ENCODE measurements at places on chromosomes 5 and 9.

DNA sequence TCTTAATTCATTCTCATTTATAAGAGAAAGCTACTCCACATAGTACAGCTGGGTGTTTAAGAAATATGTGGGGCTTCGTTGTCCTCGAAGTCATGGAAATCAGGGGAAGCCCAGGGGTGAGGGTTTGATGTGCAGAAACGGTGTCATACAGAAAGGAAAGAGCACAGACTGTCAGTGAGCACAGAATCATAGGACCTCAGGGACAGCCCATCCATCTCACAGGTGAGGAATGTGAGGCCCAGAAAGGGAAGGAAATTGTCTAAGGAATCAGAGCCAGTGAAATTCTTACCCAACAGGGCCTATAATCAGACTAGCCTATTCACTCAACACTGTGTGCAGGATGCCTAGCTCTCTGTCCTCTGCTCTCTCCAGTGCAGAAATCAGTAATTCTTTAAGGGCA, 535.6 kb downstream of the SPOCK1 start:
- DNase-seq = no peak

GRCh38 chr9:87501806-87502205, 4.1 kb downstream of the DAPK1 start:
- DNase-seq = no peak

DNA sequence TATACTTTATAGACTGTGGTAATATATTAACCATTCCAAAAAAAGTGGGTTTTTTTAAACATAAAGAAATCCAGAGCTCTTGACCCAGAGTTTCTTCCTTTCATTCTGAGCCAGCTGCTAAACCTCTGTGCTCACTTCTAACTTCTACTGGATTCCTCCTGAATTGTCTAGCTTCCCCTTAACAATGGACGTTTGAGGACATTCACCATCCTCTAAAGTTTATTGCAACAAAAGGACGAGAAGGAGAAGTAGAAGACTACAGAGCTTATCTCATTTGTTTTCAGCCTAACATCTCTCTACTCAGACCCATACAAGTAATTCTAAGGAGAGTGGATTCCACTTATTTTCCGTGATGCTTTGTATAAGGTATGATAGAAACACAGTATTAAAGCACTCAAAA, 284.2 kb downstream of the MAST4 start:
- no peak for DNase-seq

DNA sequence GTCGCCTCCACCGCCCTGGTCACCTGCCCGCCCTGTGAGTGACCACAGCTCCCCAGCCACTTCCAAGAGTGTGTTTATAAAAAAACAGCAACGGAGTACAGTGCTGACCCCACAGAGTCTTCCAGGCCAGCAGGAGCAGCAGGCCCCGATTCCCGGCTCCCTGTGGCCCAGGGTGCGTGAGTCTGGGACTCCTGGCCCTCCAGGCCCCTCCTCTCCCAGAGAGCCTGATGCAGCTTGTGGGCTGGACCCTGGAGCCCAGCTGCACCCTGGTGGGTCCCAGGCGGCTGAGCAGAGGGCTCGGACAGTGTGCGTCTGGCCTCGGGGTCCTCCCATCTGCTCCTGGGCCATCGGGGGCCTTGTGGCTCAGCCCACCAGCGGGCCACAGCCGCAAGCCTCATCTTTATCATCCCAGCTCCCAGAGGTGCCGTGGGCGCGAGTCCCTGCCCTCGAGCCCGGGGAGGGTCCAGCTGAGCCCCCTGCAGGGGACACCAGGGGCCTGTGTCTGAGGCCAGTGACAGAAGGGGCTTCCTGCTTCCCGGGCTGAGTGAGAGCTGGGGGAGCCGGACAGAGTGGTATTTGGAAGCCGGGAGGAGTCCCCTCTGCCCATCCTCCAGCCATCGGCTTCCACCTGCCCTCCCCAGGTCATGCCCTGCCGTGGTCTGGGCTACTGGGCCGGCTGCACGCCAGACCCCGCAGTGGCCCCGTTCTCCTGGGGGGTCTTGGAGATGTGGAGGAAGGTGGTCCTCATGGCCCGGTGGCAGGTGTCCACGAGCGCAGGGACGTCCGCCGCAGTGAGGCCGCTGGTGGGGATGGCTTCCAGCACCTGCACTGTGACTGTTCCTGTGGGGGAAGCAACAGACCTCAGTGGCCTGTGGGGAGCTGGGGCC, 10.6 kb downstream of the EGFL7 start:
- no peak for DNase-seq

DNA sequence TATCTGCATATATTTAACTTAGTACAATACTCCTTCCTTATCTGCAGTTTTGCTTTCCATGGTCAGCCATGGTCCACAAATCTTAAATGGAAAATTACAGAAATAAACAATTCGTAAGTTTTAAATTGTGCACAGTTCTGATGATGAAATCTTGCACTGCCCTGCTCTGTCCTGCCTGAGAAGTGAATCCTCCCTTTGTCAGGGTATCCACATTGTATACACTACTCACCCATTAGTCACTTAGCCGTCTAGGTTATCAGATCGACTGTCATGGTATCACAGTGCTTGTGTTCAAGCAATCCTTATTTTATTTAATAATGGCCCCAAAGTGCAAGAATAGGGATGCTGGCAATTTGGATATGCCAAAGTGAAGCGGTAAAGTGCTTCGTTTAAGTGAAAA, 8.3 kb upstream of the YTHDC2 start:
- no peak for DNase-seq

- DNase-seq = no peak
Observed at GRCh38 chr9:6147846-6148245, 67.8 kb upstream of the IL33 start.

- peak; percentile 87 for DNase-seq
Observed at GRCh38 chr5:10702040-10702629, 58.9 kb downstream of the DAP start.

- no peak for DNase-seq
Observed at GRCh38 chr9:133615606-133616188, 6.5 kb upstream of the FAM163B start.

- no peak for DNase-seq
Observed at GRCh38 chr5:141597394-141597793, 21.4 kb downstream of the DIAPH1 start.

DNA sequence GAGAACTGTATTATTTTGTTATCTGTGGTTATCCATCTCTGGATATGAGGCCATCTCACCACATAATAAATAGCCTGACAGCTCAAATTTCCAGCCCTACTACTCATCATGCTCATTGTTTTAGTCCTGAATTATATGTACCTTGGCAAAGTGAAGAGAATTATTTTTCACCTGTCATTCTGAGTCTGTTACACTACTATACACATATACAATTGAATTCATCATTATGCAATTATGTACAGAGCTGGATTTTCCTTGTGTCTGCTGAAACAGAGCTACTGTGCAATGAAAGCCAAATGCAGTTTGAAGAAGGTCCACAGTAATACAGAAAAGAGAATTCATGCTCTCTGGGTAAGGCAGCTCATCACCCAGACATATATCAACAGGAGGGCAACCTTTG, 28.5 kb downstream of the ESM1 start:
- no peak for DNase-seq

GRCh38 chr5:23012842-23013241, 159.7 kb upstream of the CDH12 start:
- no peak for DNase-seq

- no peak for DNase-seq
Observed at GRCh38 chr5:170300361-170301013, 2.9 kb upstream of the LCP2 start.

- DNase-seq = no peak
Observed at GRCh38 chr5:143166090-143166489, 237.4 kb downstream of the NR3C1 start.

DNA sequence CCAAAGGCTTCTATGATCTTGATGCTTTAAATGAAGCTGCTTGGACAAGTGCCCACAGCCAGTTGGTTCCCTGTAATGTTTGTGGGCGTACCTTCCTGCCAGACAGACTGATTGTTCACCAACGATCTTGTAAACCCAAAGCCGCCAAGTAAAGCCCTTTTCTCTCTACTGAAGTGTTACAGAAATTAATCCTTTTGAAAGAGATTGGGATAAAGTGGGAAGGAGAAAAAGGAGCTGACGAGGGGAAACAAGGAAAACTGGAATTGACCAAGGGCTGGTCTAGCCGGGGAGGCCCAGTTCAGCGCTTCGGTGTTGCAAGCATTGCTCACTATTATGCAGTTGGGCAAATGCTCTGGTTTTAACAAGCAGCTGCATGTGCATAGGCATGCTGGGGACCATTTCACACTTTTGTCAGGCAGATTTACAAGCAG, 53.2 kb downstream of the ZNF474 start:
- DNase-seq = peak; percentile 74

DNA sequence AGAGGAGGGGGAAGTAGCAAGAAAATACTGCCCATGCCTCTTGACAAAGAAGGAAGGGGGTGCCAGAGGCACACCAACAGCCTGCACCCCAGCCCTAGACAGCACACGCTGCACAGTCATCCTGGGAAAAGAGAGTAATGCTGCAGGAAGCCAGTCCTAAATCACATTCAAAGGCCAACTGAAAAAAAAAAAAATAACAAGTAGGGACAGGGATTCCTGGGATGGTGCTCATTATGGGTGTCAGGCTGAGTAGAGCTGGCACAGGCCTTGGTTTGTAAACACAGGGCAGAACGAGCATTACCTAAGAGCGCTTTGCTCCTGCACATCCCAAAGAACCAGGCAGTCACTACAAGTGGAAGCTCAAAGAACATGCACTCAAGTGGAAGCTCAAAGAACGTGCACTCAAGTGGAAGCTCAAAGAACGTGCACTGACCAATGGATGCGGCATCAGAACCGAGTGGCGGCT, 7.8 kb downstream of the RAPGEF1 start:
- no peak for DNase-seq

DNA sequence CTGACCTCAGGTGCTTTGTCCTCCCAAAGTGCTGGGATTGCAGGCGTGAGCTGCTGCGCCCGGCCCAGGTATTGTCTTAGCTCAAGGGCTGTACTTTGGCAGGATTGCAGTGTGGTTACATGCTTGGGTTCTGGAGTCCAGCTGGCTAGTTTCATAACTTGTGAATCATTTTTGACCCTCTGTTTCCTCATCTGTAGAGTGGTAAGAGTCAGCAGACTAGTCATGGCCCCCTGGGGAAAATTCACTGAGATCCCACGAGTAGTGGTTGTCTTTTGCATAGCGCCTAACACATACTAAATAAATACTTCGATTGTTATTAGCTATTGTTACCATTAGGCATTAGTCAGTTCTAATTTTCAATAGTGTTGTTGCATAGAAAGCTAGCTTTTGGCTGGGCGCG, 14.3 kb downstream of the PTPA start:
- DNase-seq = no peak

- DNase-seq = no peak
Observed at GRCh38 chr9:120761006-120761405, 32.2 kb downstream of the FBXW2 start.

- no peak for DNase-seq
Observed at GRCh38 chr5:178483620-178484019, 106.6 kb downstream of the COL23A1 start.

DNA sequence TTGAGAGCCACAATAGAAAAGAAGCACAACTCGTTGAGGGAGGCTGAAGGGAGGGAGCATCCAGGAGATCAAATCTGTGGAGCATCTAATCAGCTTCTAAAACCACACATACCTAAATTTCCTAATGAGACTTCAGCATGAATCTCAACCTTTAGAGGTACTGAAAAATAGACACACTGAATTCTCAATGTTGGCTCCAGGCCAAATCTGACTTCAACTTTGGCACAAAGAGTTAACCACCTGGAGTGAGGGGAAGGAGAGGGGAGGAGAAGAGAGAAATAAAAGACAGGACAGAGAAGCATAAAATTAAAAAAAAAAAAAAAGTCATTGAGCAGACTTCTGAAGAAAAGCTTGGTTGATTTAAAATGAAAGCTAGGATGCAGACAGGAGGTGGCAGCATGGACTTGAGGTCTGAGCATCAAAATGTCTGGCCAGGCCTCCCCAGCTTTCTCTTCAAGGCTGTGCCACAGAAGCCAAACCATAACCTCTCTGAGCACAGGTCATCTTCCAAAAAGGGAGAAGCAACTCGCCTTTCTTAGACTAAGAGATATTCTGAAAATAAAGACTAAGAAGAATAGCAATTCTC, 205.6 kb downstream of the DENND1A start:
- DNase-seq = no peak

- DNase-seq = no peak
Observed at GRCh38 chr9:97500263-97500662, 1.2 kb upstream of the TMOD1 start.

- DNase-seq = no peak
Observed at GRCh38 chr9:120983259-120983837, 56.8 kb upstream of the TRAF1 start.

GRCh38 chr9:37693260-37693659, 42.5 kb downstream of the FRMPD1 start:
- DNase-seq = no peak

- DNase-seq = no peak
Observed at GRCh38 chr5:107526-107925, 15.6 kb downstream of the PLEKHG4B start.

GRCh38 chr5:35041261-35041660, 6.5 kb downstream of the AGXT2 start:
- no peak for DNase-seq

- DNase-seq = no peak
Observed at GRCh38 chr5:83026516-83026915, 50.7 kb downstream of the TMEM167A start.

- no peak for DNase-seq
Observed at GRCh38 chr9:125863923-125864322, 116.8 kb downstream of the PBX3 start.

GRCh38 chr9:26413611-26414010, 479.0 kb downstream of the CAAP1 start:
- DNase-seq = no peak

DNA sequence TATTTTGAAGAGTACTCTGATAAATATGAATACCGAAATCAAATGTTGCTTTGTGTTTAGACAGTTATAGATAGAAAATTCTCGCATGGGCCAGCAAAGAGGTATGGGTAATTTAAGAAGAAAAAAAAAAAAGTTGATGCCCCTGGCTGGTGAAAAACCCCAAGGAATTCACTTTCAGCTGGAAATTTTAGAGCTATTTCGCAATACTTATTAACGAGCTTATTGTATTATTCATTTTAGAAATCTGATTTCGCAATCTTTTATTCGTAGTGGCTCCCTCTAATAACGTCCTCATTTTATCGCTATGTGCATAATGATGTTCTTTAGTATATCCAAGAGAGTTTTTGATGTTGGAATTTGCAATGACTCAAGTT, 18.5 kb upstream of the FER start:
- DNase-seq = no peak

- no peak for DNase-seq
Observed at GRCh38 chr9:138022121-138022741, 144.6 kb downstream of the CACNA1B start.

Data from coronary artery (tissue), 2 donors.